ENCODE measurements at places on chromosomes 12 and 14. TPM values are rescaled to one million over a fixed set of nuclear protein-coding genes. Genes with fewer than 3 reads are reported as not detected.

CD27 gene
- not detected for total RNA-seq

A2M gene
- total RNA-seq: not detected

GALNT6 gene
- 3.1 TPM for total RNA-seq

SAMD15 gene
- 2.5 TPM for total RNA-seq

SCNN1A gene
- total RNA-seq: 25.5 TPM

Measured in A549 treated with Hydrocortisone at 1 μM for 4 hours (cell line).